ENCODE measurements at places on chromosomes 7 and 10. TPM values are rescaled to one million over a fixed set of nuclear protein-coding genes. Genes with fewer than 3 reads are reported as not detected.

LRRC17 gene
- total RNA-seq = 12.3 TPM

GIMAP7 gene
- total RNA-seq = not detected

IL2RA gene
- not detected for total RNA-seq

FAM237B gene
- total RNA-seq = not detected

DNA sequence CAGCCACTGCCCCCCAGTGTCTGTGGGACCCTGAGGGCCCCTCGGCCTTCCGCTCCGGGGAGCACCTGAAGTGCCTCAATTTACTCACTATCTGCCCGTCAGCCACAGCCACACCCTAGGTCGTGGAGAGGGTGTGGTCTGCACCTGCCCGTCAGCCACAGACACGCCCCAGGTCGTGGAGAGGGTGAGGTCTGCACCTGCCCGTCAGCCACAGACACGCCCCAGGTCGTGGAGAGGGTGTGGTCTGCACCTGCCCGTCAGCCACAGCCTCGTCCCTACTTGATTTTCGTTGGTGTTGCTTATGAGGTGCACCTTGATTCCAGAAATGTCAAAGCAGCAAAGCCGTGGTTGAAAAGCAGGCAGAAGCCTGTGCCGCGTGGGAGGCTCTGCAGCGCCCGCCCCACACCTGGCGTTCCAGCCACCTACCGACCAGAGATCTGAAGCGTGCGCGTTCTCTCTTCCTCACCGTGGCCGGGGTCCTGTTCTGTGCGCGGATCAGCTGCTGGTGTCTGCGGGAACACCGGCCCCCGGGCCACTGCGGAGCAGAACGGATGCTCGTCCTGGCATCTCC lies 101.6 kb downstream of the DYNC2I1 start:
- peaks cover 32% of the 10 kb centered on the region for H3K27me3 ChIP-seq
- no peak overlapping the region for H3K27ac ChIP-seq
- H3K4me1 ChIP-seq = no peaks in the 10 kb centered on the region
- no peaks in the 10 kb centered on the region for H3K36me3 ChIP-seq

DNA sequence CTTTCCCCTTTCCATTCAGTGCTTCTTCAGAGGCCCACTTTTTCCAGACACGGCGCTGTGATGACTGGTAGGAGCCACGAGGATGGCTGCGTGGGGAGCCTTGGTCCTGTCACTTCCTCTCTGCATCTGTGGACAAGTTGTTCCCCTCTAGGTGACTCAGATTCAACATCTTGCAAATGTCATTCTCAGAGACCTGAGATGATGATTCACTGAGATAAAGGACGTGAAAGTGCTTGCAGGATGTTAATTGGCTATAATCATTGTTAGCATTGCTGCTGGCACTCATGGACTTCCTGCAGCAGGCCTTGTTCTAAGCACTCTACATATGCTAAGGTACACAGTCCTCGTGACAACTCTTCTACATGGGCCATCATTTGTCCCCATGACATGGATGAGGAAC lies 489.8 kb upstream of the ZMIZ1 start:
- H3K4me1 ChIP-seq = no peaks in the 10 kb centered on the region
- H3K4me3 ChIP-seq = no peak overlapping the region
- H3K27me3 ChIP-seq = peaks cover 22% of the 10 kb centered on the region
- DNase-seq = no peak
- H3K36me3 ChIP-seq = no peaks in the 10 kb centered on the region

DNA sequence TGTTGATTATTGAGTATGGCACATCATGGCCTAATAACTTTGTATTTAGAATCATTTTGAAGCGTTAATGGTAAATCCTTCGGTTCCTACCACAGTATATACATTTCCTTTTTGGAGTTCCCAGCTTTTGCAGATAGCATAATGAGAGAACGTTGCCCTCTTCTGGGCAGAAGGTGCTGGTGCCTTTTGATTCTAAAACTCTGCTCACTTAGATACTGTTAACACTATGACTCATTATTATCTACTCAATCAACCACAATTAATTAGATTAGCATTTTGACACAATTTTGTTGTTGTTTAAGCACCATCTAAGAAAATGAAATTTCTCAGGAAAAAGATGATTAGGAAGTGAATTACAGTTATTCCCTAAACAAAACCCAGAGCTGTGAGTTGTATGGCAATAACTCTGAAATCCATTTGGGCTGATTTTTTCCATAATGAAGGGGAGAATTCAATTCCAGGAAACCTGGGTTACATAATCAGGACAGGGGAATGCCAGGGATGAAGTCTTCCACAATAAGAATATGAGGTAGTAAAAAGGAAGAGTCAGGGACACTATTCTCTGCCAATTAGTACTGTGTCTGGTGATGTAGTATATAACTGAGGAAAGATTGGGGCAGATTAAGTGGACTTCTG lies 11.5 kb upstream of the DLD start:
- H3K4me3 ChIP-seq = no peak overlapping the region
- no peaks in the 10 kb centered on the region for H3K36me3 ChIP-seq
- H3K4me1 ChIP-seq = no peaks in the 10 kb centered on the region
- peaks cover 19% of the 10 kb centered on the region for H3K27me3 ChIP-seq

DNA sequence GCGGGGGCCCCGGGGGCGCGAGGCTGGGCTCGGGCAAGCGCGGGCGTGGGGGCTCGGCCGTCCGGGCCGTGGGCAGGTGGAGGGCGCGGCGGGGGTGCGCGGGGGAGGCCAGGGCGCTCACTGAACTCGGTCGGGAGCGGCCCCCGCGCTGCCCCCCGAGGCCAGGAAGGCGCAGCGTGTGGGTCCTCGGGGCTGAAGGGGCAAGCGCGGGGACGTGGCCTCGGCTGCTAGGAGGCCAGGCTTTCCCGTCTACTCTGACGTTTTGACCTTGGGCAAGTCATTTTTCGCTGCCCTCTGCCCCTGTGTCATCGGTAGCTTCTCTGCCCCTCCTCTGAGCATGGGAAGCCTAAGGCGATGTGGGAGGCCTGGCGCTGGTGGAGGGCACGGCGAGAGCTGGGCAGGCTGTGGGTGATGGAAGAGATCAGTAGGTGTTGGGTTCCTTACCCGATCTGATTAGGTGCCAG lies 441 bp downstream of the FBH1 start:
- H3K27ac ChIP-seq = peak overlapping the region; percentile 76
- DNase-seq = peak; percentile 80
- no peaks in the 10 kb centered on the region for H3K27me3 ChIP-seq
- H3K36me3 ChIP-seq = peaks cover 25% of the 10 kb centered on the region

DNA sequence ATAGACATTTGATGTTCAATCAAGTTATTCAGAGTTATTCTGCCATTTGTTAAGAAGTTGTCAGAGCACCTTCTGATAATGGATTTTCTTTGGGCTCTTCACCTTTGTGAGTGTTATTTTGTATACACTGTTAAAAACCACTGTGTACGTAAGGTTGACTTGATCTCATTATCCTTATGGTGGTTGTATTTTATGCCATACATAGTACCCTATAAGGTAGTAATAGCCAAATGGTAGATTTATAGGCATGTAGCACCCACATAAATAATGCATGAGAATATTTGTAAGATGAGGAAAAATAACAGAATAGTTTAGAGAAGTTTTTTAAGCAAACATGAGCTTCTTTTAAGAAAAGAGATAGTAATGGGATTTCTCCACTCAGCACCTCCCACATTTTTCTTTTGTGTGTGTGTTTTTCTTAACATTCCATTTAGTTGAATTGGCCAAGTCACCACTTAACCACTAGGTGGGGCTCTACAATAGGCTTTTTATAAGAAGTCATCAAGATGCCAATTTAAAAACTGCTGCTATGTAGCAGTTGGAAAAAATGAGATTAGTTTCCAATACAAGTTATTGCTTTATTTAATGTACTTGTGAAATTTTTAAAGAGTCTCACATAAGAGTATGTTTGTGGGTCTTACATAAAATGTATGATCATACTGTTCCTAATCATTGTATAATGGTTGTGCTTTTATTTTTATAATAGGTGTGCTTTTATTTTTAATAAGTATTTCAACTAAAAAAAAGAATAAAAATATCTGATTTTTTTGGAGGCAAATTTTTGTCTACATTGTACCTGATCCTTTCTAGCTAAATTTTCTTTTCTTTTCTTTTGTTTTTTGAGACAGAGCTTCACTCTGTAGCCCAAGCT lies 41.1 kb upstream of the STMP1 start:
- H3K27me3 ChIP-seq = no peaks in the 10 kb centered on the region
- peaks cover 45% of the 10 kb centered on the region for H3K36me3 ChIP-seq
- peak; percentile 74 for DNase-seq
- peak overlapping the region; percentile 42 for H3K27ac ChIP-seq
- H3K4me3 ChIP-seq = no peak overlapping the region
- peaks cover 11% of the 10 kb centered on the region for H3K4me1 ChIP-seq

GRCh38 chr10:30387646-30388243 lies 38.7 kb upstream of the MTPAP start:
- H3K4me3 ChIP-seq = no peak overlapping the region
- H3K27ac ChIP-seq = no peak overlapping the region
- peaks cover 5% of the 10 kb centered on the region for H3K4me1 ChIP-seq
- H3K36me3 ChIP-seq = no peaks in the 10 kb centered on the region
- DNase-seq = peak; percentile 73

DNA sequence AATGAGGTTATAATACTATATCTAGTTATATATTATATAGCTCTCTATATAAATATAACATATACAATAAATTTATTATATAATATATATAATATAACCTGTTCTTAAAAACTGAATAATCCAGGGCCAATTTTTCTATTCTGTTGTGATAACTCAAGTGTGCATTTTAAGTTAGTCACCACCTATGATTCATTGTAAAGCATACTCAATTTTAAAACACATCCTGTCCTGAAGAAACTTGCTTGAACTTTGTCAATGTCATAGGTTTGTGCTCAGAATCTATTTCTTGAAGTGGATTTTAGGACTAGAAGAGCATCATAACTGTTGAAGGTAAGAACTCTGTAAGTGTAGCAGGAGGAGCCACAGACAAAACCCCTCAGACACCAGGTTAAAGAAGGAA lies 1209.8 kb downstream of the REEP3 start:
- H3K4me3 ChIP-seq = no peak overlapping the region
- DNase-seq = no peak
- H3K27ac ChIP-seq = no peak overlapping the region

DNA sequence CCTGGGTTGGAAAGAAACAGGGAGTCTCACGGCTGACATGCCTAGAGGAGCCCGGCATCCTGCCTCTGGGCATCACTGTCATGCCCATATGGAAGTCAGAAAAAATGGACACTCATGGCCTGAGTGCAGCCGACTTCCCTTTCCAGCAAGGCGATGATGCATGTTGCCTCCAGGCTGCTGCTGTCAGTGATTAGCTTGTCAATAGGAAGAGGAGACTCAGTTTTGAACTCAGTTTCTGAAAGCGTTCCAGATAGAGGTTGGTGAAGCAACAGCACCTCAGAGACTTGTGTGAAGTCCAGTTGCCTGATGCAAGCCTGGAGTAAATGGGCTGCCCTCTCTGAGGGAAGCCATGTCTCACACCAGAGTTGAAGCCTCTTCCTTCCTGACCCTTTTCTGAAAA lies 148.4 kb downstream of the TPST1 start:
- no peak overlapping the region for H3K4me3 ChIP-seq
- H3K27ac ChIP-seq = no peak overlapping the region
- H3K27me3 ChIP-seq = no peaks in the 10 kb centered on the region
- H3K4me1 ChIP-seq = peaks cover 33% of the 10 kb centered on the region

DNA sequence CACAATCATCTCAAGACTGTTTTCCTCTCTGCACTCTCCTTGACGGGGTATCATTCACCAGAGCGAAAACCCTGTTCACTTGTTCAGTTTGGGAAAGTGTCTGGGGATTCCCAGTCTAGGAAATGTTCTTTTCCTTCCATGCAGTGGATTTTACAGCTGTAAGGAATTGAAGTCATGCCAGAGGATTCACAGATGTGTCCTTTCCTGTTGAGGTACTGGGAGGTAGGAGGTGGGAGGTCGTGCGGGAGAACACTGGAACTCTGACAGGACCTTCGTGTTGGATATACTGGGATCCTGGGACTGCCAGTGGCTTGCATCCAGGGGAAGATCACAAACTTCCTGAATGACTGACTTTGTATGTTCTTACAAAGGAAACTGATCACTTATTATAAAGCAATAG lies 185.5 kb downstream of the BMPER start:
- peaks cover 18% of the 10 kb centered on the region for H3K36me3 ChIP-seq
- no peak overlapping the region for H3K4me3 ChIP-seq
- no peaks in the 10 kb centered on the region for H3K27me3 ChIP-seq
- no peak for DNase-seq
